Posterior vena cava (tissue), 2 donors: ENCODE measurements at places on chromosomes 12 and 14. TPM values are rescaled to one million over a fixed set of nuclear protein-coding genes. Genes with fewer than 3 reads are reported as not detected.

DNA sequence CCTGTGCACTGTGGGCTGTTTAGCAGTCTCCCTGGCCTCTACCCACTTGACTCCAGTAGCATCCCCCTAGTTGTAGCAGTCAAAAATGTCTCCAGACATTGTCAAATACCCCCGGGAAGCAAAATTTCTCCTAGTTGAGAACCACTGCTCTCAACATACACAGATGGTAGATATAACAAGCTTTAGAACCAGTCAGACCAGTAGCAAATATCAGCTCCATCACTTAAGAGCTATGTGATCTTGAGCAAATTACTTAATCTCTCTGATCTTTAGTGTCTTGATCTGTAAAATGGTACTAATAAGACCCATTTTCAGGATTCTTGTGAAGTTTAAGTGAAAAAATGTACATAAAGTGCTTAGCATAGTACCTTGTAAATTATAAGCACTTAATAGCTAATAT, 96.2 kb downstream of the DUSP6 start:
- no peak for DNase-seq

GRCh38 chr14:44979273-44979672, 17.3 kb downstream of the TOGARAM1 start:
- DNase-seq, result no peak

DNA sequence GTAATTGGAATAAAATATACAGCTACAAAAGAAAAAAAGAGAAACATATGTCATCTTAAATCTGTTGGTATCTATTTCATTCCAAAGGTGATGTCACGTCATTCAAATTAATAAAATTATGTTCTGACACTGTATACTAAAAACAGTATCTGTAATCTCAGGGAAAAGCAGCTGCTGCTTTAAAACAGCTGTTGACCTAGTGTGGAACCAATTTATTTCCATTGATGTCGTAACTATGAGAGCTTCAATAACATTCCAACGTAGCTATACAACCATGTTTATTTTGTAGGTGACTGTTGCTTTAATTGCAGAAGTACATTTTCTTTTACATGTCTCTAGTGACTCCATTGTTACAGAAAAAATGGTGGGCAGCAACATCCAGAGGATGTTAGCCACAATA, 571.7 kb downstream of the RPS29 start:
- DNase-seq, result no peak

DNA sequence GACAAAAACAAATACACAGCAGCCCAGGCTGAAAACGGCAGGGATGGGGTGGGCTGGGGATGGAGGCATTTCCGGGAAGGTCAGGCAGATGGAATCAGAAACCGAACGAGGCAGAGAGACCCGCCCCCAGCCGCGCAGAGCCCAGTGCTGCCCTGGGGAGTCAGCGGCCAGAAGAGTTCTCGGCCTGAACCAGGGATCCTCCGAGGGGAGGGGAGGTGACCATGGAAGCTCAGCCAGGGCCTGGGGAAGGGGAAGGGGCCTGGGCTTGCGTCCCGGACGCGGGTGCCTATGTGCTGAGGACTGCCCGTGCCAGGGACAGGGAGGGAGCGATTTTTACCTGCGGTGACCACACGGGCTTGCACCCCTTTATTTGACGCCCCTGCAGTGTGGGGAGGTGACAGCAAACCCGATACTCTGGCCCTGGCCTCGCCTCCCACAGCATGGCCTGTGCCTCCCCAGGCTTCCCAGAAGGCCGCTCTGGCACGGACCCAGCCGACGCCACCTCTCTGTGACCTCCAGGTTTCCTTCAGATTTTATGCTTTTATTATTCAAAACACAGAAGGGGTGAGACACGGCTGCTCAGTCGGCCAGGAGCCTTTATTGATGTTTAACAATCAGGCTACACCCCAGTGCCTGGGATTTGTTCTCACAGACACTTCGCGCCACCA, 7.7 kb downstream of the LRCOL1 start:
- DNase-seq, result no peak

Gene TAS2R7
- total RNA-seq, result not detected

Gene SLC25A47
- total RNA-seq, result not detected

Gene ZFP36L1
- 319 TPM for total RNA-seq

Gene MMP17
- total RNA-seq, result 5.8 TPM
